SJSA1 (cell line): ENCODE measurements at places on chromosomes 12 and 14.
A peak's percentile ranks its signal among the peaks of the same experiment; 100 is the strongest.

DNA sequence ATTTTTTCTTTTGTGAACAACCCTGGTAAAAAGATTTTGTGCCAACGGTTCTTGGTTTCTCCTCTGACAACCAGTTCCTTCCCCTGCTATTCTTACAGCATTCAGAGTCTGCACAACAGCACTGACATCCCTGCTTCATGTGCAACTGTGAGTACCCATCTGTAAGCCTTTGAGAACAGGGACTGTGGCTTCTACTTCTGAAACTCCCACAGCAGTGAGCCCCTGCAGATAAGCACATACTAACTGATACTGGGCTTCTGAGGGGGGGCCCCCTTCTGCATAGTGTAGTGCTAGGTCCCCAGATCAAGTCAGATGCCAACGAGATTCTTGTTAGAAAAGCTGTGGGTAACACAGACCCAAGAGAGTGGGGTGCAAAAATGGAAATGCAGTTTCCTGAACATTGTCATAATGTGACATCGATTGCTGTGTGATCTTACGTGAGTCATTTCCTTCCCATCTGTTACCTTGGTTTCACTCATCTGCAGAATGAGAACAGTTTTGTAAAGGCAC is 11.1 kb upstream of the NINJ2 start:
- no peak for DNase-seq

DNA sequence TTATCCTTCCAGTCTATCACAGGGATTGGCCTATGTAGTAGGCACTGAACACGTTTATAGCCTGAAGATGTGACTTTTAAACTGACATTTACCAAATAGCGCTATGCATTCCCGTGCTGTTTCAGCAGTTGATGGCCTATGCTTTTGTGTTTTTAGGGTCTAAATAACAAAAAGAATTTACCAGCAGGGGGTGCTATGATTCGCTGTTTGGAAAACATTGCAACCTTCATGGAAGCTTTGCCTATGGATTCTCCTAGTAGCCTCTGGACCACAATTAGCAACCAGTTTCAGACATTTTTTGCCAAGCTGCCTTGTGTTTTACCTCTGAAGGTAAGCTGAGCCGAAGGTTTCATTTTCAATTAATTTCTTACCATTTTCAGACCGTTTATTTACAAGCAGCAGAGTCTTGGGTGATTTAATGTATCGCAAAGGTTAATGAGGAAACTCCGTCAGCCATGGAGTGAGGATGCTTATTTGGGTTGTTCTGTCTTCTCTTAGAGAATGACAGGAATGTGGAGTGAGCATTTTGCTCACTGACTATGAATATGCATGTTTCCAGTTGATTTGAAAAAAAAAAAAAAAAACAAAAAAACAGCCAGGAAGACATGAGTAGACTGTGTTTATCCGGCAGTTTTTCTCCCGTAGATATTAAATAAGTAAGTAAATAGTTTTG is 133.1 kb downstream of the PRIMA1 start:
- DNase-seq = no peak

DNA sequence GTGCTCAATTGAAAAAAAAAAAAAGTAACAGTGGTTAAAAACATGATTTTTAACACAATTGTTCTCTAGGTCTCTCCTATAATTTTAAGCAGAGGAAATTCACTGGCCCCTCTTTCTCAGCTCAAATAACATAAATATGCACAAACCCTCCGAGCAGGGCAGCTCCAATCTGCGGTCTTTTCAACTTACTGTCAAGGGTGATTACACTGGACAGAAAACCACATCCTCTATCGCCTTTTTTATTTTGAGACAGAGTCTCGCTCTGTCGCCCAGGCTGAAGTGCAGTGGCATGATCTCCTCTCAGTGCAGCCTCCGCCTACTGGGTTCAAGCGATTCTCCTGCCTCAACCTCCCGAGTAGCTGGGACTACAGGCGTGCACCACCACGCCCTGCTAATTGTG is 16.5 kb upstream of the GABARAPL1 start:
- DNase-seq = no peak

DNA sequence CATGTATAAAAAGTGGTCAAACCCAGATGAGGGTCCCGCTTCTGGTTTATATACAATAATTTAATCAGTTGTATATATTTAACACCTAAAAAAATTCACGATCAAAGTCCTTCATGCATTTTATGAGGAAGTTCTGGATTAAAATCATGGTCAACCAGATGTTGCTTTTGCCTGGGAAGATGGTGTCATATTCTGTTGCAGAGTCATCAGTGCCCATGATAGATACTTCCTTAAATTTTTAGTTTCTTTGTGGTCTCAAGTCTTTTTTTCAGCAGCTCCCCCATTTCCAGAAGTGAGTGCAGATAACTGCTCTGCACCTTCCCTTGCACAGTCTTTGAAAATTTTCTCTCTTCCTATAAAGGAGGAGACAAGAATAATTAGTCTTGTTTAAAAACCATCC is 16.1 kb downstream of the ERP29 start:
- no peak for DNase-seq

GRCh38 chr12:117774941-117775775 is 193.6 kb downstream of the KSR2 start:
- peak; percentile 5 for DNase-seq

DNA sequence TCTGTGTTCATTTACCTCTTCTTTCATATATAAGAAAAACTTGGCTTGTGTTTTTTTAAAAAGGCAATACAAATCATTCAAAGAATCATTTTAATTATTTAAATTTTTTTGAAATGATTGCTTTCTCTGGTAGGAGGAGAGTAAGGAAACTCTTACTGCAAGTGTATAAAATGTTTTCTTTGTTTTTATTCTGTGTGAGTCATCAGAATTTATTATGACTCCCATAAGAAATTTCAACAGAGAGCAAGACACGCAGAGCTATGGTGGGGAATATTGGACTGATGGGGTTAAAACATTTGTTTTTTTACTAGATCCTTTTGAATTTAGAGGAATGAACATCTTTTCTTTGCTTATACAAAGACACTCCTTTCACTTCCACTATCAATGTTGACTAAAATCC is 119.1 kb upstream of the ATXN7L3B start:
- no peak for DNase-seq

- no peak for DNase-seq
Observed at GRCh38 chr12:116138781-116139180, 138.7 kb downstream of the MED13L start.

GRCh38 chr12:15329891-15330290 is 7.6 kb downstream of the PTPRO start:
- DNase-seq = no peak

- peak; percentile 90 for DNase-seq
Observed at GRCh38 chr12:52327052-52327829, 6.0 kb upstream of the KRT83 start.

DNA sequence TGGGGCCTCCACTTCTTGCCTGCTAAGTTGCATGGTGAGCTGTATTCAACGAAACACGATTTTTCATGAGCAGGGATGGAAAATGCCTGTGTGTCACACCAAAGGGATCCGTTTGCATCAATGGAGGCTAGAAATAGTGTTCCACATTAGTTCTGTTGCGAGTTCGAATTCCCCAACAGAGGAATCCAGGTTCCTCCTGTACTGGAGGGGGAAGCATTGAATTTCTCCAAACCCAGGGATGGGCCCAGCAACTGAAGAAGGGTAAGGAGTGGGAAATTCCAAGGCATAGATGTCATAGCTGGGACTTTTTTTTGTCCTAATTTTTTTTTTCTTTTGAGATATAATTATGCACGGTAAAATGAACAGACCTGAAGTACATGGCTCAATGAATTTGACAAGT is 336.2 kb downstream of the DPF3 start:
- DNase-seq = no peak
